SK-N-DZ (cell line): ENCODE measurements at places on chromosomes 3 and 15.

GRCh38 chr3:173912126-173912525 lies 514.6 kb downstream of the NLGN1 start:
- DNase-seq, result no peak

GRCh38 chr3:11914041-11914440 lies 67.4 kb upstream of the TAMM41 start:
- DNase-seq, result no peak

DNA sequence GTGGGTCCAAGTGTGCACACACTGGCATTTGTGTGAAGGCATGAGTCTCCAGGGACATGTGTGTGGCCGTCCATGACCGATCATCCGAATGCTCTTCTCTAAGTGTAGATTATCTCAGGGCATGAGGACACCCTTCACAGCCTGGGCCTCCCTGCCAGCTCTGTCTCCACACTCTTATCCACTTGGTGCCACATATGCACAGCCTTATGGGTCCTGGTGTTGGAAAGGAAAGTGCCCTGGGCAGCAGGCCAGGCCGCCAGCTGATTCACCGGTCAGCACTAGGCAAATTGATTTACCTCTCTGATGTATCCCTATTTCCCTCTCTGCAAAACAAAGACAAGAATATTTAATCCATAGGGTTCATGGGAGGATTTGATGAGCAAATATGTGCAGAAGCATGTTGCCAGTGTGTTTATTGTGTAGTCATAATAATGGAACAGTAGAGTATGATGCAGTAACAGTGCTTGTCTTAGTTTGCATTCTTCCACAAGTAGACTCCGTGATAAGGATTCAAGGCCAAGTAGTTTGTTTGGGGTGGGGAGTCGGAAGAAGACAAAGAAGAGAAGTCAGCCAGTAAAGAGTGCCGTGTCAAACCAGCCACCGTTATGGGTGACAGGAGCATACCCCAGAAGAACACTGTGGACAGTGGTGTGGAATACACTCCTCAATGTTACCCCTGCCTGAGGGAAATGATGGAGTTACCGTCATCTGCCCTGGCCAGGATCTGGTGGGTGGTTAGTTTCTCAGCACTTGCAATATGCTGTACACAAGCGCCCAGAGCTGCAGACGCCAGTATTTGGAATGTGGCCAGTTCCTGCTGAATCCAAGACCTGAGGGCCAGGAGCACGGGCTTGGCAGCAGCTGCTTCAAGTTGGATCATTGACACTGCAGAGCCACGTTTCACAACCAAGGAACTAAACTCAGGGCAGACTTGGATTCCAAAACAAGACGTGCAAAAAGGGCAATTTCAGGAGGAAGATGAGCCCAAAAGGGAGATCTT lies 85.1 kb downstream of the MTHFS start:
- DNase-seq, result no peak

- DNase-seq, result peak; percentile 62
These were observed 640 bp downstream of the MB21D2 start for GRCh38 chr3:192917028-192917403.

DNA sequence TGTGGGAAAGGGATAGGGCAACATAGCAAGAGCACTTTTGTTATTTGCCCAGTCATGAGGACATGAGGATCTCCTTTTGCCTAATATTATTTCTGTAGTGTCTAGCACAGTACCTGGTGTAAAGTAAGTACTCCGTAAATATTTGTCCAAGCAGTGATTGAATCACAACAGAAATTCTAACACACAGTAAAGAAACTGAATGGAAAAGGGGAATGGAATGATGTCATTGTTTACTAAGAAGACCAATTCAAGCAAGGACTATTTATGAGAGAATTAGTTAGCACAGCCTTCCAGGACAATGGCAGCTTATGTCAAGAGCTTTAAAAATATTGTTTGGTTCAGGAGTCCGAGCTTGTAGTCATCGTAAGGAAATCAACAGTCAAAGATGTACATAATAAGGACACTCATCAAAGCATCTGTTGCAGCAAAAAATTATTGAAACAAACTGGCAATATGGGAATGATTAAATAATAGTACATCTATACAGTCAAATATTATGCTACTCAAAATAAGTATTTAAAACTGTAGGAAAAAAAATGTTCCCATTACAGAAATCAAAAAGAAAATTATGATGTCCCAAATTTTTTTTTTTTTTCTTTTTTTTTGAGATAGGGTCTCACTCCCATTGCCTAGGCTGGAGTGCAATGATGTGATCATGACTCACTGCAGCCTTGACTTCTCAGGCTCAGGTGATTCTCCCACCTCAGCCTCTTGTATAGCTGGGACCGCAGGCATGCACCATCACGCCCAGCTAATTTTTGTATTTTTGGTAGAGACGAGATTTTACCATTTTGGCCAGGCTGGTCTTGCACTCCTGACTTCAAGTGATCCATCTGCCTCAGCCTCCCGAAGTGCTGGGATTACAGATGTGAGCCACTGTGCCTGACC lies 17.9 kb downstream of the CAPN7 start:
- no peak for DNase-seq

DNA sequence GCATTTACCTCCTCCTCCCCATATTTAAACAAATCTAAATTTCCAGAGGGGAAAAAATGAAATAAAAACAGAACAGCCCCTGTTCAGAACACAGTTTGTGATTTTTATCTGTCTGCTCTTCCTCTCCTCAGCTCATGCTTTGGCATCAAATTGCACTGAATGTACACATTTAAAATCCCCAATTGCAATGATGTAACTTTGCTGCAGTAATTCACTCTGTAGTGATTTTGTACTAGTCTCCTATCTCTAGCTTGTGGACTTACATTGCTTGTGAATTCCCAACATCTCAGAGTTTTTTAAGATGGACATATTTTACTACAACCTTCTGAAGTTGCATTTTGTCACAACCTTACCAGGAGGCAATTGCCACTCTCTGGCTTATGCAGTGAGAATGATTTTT lies 81.6 kb upstream of the ROBO2 start:
- peak; percentile 2 for DNase-seq

DNA sequence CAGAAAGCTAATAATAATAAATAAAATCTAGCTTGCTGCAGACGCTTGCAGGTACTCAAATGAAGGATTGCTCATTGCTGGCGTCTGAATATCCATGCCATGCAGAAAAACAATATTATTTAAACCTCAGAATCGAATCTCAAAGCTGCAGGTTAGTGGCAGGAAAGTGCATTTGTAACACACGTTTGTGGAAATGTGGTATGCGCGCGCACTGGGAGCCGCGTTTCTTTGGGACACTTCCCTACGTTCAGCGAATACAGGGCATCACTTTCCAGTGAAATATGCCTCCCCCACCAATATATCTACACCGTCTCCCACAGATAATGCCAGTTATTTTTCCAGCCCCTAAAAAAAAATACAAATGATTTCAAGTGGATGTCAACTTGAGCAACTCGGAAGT lies 37.1 kb downstream of the ZIC4 start:
- DNase-seq, result no peak

GRCh38 chr3:71680603-71681002 lies 44.6 kb downstream of the EIF4E3 start:
- DNase-seq, result no peak

DNA sequence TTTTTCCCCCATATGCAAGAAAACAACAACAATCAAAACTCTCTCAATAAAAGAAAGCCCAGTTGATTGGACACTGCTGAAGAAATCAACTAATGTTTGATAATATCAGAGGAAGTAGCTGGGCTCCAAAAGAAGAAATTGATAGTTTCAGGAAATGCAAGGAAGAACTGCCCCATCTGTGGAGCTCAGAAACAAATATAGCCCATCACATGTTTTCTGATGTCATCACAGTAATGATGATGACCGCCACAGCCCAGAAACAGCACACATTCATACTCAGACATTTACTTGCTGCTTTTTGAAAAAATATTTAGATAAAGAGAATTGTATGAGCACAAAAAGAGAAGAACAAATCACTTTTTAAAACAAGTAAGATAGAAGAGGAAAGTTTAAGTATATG lies 67.6 kb downstream of the GOLIM4 start:
- no peak for DNase-seq

- no peak for DNase-seq
These were observed 346.1 kb downstream of the EPHB1 start for GRCh38 chr3:135141160-135141559.

DNA sequence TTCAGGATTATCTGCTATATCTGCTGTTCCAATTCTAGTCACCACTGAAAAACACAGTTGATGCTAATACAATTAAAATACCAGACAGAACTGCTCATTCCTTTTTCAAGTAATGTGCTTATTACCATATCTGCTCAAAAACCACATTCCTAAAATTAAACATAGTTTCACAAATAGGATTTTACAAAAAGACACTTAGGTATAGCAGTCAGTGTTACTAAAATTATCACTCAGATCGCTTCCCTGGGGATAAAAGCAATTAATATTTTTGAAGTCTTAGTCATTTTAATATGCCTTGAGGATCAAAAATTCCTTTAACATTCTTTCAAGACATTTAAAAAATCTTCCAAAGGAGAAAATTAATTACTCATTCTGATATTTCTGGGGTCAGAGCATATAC lies 71.5 kb downstream of the RAD18 start:
- no peak for DNase-seq

DNA sequence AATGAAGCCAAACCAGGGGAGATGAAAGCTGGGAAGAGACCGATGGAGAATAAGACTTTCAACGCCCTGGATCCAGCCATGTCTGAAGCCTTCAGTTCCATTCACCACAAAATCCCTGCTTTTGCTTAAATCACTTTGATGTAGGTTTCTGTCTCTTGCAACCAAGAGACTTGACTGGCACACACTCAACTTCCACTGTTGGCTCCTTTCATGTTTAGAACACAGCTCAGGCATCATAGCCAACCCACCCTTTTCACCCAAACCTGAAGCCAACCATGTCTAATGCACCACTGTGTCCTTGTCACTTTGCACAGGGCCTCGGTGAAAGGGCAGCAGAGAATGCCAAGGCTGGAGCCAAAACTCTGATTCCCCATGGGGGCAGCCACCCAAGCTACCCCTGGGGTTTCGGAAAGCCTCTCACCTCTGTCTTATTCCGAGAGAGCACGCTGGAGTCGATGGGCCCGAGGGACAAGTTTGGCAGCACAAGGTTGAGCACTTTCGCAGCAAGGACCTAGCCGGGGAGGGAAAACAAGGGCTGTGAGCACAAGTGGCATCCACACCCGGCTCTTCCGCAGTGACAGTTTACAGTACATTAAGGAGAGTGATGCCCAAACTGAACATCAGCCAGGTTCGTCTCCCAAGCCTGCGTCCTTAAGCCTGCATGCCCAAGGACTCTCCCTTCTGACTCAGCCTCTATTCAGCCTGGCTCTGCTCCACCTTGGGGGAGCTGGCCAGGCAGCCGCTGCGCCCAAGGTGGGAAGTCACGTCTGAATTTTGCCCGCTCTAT lies 37.6 kb downstream of the ABTB1 start:
- no peak for DNase-seq

DNA sequence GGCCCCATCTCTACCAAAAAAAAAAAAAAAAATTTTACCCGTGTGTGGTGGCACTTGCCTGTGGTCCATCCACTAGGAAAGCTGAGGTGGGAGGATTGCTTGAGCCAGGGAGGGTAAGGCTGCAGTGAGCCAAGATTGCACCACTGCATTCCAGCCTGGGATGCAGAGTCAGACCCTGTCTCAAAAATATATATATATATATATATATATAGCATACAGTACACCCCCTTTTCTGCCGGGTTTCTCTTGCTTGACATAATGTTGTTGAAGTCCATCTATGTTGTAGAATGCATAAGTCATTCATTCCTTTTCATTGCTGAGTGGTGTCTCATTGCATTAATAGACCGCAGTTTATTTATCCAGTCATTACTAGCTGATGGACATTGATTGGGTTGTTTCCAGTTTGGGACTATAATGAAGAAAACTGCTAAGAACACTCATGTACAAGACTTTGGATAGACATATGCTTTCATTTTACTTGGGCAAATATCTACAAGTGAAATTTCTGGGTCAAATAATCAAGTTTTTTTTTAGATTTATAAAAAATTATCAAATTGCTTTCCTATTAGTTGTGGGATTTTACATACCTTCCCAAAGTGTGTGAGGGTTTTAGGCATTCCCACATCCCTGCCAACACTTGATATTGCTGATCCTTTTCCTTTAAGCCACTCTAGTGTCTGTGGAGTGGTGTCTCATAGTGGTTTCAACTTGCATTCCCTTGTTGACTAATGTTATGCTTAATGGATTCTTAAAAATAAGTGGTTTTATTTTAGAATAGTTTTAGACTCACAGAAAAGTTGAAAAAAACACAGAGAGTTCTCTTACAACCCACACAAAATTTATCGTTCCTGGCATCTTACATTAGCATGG lies 2.1 kb upstream of the PRR20G start:
- DNase-seq, result no peak

DNA sequence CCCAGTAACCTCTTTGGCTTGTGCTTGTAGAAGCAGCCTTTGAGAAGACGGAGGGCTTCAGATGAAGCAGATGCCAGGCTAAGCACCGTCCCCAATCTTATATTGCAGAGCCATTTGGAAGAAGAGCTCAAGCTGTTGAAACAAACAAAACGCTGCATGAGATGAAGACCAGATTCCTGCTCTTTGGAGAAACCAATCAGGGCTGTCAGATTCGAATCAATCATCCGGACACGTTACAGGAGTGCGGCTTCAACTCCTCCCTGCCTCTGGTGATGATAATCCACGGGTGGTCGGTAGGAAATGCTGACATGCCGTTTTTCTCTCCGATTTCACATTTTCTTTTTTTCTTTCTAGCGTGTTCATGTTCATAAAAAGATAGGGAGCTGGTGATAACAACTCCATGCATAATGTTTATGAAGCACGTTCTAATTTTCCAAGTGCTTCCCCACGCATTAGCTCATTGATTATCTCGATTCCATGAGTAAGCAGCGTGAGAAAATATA lies 106.5 kb downstream of the LIPC start:
- DNase-seq, result peak; percentile 70

DNA sequence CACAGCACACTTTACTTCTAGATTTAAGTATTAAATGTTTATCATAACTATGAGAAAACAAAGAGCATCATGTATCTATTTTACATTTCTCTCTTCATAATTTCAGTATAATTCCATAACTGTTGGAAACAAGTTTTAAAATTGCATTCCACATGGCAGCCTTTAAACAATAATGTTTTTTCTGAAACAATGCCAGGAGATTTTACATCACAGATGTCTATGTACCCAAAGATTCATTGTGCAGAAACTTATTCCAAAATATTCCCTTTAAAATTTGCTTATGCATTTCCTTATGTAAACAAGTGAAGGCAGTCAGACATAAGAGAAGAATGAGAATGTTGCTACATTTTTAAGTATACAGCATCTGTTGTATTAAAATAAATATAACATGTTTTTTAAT lies 324.9 kb upstream of the COL8A1 start:
- no peak for DNase-seq

DNA sequence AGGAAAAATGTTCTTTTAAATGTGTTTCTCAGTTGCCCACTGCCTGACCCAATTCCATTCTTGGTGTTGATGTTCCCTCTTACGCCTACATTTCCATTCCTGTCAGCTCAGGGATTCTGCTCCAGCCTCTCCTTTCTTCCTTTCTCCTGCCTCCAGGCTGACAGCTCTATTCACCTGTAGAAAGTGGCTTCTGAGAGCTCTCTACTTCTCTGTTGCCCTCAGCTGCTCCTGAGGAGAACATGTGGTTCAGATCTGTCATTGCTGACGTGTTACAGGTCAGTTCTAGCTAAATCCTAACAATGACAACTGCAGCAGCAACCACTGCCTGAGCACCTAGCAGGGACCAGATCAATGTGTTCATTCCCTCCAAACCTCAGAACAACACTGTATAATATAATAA lies 144.9 kb upstream of the PLAAT1 start:
- DNase-seq, result no peak
